Mesenteric fat pad (tissue), 1 donor: ENCODE measurements at places on chromosomes 11 and 22.

DNA sequence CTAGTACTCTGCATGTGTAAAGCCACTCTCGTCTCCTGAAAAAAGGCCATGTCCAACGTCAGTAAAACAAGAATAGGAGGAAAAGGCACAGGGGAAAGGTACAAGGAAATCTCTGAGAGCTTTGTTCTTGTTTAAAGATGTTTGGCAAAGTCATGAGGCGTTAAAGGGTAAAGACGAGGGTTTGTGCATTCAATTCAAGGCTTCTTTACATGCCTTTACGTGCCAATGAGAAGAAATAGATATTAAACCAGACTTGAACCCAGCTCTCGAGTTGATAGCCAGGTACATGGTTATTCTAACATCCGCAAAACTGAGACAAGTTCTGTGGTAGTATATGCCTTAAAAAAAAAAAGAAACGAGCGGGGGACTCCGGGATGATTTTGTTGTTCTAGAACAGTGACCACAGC lies 704 bp upstream of the CFL1 start:
- DNase-seq = no peak

- no peak for DNase-seq
Measured at GRCh38 chr22:22450343-22450839, 58.2 kb downstream of the ZNF280B start.

GRCh38 chr11:33005175-33005574 lies 10.5 kb upstream of the DEPDC7 start:
- no peak for DNase-seq

DNA sequence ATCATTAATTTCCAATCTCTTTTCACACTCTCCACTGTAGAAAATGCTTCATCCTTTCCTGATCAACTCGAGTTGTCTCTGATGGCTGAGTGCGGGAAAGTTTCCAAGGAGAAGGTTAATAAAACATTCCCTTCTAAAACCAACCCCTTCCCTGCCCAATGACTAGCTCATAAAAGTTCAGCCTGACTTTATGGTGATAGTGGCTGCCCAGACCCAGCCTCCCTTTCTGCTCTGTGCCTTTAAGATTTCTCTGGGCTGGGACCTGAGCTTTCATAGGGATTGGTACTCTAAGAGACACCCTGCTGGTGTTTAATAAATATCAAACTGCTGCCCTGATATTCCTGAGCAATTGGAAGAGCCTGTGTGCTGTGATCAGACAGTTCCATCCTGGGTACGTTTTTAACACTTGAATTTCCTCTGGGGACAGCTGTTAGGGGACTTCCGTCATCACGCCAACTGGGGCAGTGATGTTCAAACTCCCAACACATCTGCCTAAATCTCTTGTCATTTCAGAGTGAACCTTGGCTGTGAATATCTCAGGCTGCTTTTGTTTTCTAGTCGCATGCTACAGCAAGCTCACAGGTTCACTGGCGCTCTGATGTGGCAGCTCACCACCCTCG lies 195.0 kb upstream of the KIRREL3 start:
- DNase-seq = no peak

GRCh38 chr22:50012211-50013181 lies at the start of gene IL17REL:
Gene IL17REL (minus strand): TSS chr22:50012765. CDS start chr22:50012646, 119 bp downstream.
- DNase-seq = no peak

DNA sequence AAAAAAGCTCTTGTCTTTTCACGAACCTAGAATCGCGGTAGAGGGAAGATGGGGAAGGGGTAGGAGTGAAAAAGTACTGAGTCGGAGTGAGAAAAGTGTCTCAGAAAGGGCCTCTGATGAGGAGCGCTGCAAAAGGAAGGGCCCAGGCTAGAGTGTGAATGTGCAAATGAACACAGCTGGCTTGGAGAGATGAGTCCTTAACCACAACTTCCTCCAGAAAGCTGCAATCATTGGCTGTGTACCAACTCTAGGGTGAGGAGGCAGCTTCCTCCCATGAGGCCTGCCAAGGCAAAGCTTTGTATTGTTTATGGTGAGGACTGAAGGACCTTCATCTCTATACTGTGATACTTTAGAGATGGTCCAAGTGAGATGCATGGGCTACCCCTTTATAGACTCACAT lies 566.9 kb upstream of the ANO5 start:
- no peak for DNase-seq

DNA sequence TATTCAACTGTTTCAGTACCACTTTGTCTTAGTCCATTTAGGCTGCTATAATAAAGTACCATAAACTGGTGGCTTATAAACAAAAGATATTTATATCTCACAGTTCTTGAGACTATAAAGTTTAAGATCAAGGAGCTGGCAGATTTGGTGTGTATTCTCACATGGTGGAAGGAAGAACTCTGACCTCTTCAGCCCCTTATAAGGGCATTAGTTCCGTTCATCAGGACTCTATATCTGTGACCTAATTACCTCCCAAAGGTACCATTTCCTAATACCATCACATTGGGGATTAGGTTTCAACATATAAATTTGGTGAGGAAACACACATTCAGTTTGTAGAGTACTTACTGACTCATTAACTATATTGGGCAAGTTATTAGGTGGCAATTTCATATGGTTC lies 10.7 kb upstream of the ARL14EP start:
- no peak for DNase-seq

DNA sequence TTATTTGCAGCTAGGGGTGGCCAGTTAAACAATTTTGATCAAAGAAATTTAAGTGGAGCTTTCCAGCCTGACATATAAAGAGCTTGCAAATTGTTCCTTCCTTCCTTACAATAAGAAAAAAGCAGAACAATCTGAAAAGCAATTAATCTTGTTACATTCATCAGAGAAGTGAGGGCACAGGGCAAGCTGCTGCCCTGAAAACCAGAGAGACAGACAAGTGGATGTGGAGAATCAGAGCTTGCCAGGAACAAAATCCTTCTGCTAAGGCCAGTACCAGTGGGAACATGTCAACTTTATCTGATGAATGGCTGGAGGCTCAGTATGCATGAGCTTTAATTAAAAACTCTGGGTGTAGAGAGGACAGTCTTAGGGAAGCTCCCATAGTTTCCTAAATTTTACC lies 8.8 kb downstream of the CCDC179 start:
- no peak for DNase-seq

- DNase-seq = no peak
Measured at GRCh38 chr11:64256300-64256699, 5.0 kb downstream of the PLCB3 start.

DNA sequence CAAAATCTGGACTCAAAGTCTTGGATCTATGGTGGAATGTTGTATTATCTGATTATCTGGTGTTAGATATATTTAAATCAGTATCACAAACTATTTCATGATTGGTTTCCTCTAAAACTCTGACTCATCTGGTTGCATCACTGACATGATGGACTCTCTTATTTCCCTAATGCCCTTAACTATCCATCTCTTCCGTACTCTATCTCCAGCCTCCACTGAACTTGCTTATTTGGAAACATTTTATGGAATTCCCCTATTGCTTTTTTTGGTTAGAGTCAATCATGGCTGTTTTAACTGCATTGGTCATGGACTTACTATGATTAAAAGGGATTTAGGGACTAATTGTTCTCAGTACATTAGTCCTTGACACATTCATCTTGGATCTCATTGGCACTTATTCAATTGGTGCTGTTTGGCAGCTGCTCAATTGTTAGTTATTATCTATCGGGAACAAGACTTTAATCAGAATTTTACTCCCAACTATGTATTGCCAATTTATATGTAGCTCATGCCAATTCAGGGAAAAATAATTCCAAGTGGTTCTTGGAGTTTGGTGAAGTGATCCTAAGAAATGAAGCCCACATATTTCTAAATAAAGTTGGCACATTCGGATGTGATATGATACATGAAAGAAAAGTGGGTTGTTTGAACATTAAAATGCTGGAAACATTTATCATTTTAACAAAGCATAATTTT lies 942.0 kb upstream of the CCDC90B start:
- no peak for DNase-seq

DNA sequence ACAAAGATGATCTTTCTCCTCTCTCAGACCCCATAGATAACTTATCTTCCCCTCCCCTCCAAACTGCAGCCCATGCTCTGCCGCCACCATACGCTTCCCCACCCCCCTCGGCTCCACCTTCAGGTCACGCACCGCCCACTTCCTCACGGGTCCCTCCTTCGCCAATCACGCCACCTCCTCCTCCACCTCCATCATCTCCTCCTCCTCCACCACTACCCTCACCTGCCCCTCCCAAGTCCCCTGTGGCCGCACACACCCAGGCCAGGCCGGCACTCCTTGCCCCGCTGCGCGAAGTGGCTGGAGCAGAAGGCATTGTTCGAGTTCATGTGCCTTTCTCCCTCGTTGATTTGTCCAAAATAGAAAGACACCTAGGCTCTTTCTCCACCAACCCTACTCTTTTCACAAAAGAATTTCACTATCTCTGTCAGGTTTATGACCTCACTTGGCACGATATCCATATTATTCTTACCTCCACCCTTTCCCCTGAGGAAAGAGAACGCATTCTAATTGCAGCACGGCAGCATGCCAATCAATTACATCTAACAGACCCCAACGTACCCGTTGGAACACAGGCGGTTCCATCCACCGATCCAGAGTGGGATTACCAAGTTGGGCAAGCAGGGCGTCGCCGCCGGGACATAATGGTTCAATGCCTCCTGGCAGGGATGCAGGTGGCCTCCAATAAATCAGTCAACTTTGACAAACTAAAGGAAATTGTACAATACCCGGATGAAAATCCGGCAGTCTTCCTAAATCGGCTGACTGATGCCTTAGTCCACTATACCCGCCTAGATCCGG lies 12.3 kb upstream of the OR56A3 start:
- DNase-seq = no peak

DNA sequence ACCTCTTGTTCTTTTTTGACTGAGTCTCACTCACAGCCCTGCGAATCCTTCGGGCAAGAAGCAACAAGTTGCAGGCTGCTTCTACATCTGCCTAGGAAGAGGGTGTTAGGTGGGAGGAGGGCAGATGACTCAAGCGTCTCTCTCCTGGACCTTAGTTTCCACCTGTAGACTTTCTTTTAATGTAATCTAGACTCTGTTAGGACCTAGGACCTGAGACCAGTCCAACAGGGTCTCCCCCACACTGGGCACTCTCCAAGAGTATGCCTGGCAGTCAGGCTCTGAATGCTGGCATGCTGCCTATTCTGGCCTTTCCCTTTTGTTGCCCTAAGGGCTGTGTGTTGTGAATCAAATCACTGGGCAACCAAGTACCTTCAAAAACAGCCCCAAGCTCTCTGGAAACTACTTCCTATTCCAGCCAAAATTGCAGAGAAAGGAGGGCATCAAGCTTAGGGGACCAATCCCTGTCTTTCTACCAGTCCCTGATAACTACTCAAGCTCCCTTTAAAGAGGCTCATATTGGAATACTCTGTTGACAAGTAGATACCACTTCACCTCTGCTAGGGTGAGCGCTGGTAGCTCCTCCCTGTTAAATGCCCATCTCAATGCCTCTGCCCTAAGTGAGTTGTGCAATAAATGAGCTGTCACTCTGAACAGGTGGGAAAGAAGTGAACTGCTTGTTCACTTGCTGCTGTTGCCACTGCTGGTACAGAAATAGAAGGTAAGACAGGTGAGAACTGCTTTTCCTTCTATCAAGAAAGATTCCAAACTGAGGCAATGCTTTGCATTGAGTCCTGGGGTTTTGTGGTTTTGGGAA lies at the start of gene BBOX1:
Gene BBOX1 (plus strand): TSS at position 514 of the 814 bp plus-strand sequence. CDS start 14,616 bp downstream, outside the sequence.
- DNase-seq = no peak

- peak; percentile 76 for DNase-seq
Measured at GRCh38 chr11:2096011-2096918, 42.9 kb downstream of the IGF2 start.

DNA sequence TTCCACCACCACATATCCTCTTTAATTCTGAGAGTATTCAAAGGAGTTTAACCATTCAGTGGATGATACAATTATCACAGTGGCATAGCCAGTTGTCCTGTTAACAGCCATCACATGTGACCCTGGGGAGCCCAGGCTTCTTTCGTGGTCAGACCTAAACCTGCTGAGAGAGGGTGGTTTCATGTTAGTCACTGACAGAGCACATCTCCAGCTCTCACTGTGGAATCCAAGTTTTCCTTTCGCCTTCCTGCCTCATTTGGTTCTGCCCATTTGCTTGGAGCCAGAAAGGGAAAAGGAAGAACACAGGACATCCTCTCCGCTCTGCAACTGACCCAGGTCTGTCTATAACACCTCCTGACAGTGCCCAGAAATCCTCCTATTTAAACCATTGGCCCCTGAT lies 60.4 kb downstream of the MCHR1 start:
- no peak for DNase-seq

DNA sequence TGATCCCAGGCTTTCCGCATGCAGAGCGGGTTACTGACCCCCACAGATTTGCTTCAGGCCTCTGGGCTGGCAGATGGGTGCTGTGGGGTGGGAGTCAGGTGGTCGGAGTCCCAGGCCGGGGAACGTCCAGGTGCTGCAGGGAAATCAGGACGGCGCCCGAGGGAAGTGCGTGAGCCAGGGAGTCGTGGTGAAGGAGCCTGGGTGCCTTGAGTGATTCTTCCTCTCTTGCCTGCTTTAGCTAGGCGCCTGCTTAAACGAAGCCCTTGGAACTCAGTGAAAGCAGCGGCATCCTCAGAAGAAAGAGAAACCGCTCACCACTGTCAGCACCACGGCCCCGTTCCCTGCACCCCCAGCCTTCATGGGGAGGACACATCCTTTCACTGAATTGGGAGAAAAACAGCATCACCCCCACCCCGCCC lies 455.6 kb downstream of the BRD1 start:
- peak; percentile 83 for DNase-seq

- no peak for DNase-seq
Measured at GRCh38 chr11:103648670-103649400, 387.6 kb upstream of the DDI1 start.

DNA sequence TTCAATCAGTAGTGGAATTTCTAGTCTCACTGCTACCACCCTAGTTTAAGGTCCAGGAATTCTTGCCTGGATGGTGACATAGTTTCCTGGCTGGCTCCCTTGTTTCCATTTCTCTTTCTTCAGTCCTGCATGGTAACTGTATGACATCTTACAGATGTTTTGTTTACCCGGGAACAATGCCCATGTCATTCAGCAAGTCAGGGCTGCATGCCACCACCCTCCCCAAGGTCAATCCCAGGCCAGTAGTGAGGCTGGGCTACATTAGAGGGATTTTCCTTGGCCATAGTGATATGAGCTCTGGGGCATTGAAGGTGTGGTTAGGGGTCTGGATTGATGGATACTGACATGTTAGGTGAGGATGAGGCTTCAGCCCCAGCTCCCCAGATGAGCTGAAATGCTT lies 114.9 kb upstream of the E2F8 start:
- DNase-seq = no peak

GRCh38 chr11:25163421-25163820 lies 666.6 kb downstream of the LUZP2 start:
- no peak for DNase-seq

DNA sequence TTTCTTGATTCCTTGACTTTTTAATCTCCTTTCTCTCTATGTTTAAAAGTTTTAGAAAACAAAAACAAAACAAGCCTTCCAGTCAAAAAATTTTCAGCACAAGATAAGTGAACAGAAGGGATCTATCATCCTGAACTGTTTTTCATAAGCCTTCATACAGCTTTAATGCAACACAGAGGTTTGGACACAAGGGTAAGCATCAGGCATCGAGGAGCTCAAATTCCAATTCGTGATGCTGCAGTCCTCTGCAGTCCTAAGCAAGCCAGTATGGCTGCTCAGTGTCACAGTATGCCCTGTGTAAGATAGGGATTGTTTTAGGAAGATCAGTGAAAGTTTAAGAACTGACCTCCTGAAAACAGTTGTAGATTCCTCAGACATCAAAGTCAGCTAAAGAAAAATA lies 740.9 kb downstream of the NTM start:
- DNase-seq = no peak
